ENCODE measurements at places on chromosomes 5 and 9.

DNA sequence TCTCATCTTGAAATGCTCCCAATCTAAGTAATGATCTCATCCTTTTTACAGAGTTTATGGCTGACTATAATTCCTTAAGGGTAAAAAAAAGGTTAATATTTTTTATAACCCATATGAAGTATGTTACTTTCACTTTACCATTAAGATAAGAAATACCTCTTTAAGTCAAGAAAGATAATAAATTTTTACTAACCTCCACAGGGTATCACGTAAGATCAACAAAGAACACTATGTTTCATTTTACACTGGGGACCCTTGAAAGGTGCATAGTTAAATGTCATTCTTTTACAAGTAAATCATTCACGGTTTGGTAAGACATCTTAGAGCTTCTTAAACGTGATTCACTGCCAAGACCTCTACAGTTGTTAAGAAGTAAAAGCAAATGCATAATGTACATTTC, 472.7 kb upstream of the CDH9 start:
- no peak for DNase-seq

DNA sequence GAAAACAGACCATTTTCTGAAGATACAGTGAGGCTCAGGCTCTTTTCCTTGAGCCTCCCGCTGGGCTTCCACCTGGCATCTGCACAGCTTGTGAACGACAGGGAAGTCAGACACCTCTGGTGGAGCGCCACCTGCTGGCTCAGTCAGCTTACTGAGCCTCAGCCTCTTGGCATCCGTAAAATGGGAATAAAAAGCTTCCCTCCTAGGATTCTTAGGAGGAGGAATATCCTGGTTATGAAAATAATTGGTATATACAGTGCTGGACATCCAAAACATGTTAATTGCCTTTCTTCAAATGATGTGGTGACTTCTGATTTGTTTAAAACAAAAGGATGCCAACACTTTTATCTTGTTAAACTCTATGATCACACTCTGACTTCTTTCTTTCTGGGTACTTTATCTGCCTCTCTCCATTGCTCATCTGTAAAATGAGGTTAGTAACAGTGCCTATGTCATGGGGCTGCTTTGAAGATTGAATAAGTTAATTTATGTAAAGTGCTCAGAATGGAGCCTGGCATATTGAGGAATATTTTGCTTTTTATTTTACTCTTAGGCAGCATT, 67.5 kb downstream of the MAMDC2 start:
- DNase-seq = peak; percentile 79

- no peak for DNase-seq
These were observed 7.5 kb downstream of the LHX6 start for GRCh38 chr9:122221183-122221811.

- no peak for DNase-seq
These were observed 2033.8 kb upstream of the WWC1 start for GRCh38 chr5:166257661-166258060.

DNA sequence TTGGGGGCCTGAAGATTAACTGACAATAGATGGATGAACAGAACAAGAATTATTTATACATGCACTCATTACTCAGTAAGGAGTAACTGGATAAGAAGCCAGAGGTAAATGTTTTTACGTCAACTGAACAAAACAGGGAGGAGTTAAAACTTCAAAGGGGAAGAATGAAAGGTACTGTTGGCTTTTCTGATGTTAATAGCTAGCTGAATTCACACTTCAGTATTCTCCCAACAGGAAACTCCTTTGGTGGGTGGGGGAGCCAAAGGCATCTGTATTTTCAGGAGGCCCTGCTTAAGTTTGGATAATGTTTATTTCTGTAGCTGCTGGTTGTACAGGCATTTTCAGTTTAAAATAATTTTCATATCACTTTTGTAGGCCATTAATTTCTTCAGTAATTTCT, 23.2 kb upstream of the RFK start:
- DNase-seq = no peak

DNA sequence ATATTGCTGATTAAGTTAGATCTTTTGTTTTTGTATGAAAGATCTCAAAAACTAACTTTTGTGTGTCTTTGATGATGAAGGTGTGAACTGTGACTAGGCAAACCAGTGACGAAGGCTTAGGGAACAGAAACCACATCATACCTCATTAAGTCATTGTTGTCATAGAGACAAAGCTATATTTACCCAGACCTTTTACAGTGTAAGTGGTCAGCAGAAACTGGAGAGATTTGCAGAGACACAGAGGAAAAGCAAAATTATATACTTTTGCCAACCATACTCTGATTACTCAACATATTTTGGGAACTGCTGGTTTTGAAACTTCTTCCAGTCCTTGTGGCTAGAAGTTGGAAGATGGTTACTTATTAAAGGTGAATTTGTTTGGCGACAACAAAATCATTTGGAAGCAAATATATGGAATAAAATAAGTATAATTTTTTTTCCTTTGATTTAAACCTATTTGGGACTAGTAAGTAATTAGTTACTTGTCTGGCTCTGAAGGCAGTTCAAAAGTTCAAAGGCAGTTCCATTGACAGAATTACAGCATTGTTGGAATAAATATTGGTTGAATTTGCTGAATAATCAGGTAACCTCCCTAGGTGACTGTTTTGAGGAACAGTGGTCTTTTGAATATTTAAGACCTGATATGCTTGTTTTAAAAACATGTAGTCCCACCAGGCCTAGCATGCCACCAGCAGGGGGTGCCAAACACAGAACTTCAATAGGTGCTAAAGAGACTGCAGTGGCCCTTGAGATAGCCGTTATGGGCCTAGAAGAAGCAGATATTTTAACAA, 103.8 kb downstream of the RPS23 start:
- DNase-seq = peak; percentile 8

GRCh38 chr9:136697146-136697820, 10.0 kb upstream of the AGPAT2 start:
- DNase-seq = no peak

GRCh38 chr5:13325765-13326164, 618.7 kb downstream of the DNAH5 start:
- DNase-seq = no peak

GRCh38 chr9:135422341-135422944, 57.1 kb upstream of the PPP1R26 start:
- DNase-seq = no peak

- DNase-seq = no peak
These were observed 3.1 kb upstream of the VAV2 start for GRCh38 chr9:133995012-133995896.

GRCh38 chr5:137600721-137601360, 101.7 kb upstream of the SPOCK1 start:
- no peak for DNase-seq

- no peak for DNase-seq
These were observed 578 bp upstream of the TNFAIP8 start for GRCh38 chr5:119355244-119355638.
